ENCODE measurements at places on chromosomes 6 and 20.

DNA sequence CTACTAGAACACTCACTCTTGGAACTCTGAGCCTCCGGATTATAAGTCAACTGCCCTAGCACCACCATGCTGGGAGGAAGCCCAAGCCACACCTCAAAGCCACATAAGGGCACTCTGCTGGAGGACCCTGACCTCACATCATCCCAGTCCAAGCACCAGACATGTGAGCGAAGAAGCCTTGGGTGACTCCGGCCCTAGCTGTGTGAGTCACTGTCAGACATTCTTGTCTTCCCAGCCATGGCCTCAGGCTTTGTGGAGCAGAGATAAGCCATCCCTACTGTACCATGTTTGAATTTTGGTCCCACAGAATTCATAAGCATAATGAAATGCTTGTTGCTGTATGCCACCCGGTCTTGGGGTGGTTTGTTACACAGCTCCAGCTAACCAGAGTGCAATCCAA, 247.7 kb downstream of the SOD2 start:
- DNase-seq: no peak

DNA sequence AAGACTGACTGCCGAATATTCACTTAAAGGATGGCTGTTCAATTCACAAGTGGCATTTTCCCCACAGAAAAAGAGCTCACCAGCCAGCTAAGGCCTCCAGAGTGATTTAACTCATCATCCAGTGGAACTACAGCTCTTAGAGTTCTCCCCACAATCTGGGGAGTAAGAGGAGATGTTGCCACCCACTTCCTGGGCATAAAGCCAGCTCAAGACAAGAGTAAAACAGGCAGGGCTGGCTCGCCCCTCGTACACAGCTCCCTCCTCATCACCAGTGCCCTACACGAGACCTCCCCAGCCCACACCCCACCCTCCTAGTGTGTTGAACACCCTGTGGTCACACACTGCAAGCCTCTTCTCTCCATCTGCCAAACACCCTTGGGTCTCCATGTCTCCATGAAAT, 47.2 kb upstream of the IPCEF1 start:
- DNase-seq: no peak

DNA sequence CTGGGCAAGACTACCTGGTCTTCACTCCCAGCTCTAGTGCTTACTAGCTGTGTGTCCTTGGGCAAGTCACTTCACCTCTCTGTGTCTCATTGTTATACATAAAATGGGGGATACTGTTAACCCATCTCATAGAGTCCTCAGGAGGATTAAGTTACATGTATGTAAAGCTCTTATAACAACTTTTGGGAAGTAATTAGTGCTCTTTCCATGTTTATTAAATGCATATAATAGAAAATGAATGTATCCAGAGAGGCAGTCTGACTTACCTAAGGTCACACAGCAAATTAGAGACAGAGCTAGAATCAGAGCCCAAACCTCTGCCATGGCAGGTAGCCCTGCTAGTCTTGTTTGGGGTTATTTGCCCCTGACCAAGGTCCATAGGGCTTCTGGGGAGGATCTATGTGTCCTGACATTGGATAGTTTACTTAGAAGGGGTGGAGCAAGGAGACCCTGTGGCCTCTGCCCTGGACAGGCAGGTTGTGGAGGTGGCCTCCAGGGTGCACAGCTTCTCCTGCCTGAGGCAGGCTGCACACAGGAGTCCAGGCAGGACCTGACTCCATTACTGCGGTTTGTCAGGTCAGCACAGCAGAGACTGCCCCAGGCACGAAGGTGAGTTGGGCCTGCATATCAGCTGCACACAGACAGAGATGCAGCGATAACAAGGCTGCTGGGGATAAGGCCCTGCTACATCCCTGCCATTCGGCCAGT, 8.4 kb upstream of the MAPK13 start:
- no peak for DNase-seq

DNA sequence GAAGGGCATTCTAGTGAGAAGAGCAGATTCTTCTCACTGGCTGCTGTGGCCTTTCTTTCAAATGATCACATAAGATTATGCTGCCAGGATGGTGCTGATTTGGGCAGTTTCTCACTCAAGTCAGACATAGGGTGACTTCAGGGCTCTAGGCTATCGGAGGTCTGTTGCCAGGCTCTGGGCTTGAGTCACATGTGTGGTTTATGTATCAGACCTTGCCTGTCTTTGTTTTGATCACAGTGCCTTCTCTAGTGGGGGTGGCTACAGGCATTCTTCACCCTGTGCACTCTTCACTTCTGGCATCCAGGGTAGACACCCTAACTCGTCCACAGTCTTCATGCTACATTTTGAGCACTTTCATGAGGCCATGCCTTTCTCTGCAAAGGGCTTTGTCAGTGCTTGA, 823.7 kb upstream of the MAN1A1 start:
- DNase-seq: no peak

GRCh38 chr6:156720691-156721685, 56.2 kb upstream of the ARID1B start:
- no peak for DNase-seq

- DNase-seq: no peak
These were observed 281.8 kb upstream of the PLCB4 start for GRCh38 chr20:8787090-8787489.

GRCh38 chr20:17403461-17403860, 127.7 kb downstream of the BFSP1 start:
- no peak for DNase-seq

DNA sequence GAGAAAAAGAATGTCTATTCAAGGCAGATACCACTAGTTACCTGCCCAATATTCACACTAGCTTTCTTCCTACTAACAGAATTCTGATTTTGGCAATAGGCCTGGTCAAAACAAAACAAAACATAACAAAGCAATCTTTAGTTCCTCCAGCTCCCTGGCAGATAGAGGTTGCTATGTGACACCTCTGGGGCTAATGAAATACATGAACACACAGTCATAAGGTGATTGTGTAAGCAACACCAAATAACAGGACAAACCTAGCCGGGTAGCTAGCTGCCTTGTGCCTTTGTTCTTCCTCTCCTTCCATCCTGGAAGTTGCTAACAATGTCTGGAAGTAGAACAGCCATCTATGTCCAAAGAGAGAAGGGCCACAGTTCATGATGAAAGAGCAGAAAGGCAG, 6.0 kb upstream of the HMGN3 start:
- DNase-seq: no peak

DNA sequence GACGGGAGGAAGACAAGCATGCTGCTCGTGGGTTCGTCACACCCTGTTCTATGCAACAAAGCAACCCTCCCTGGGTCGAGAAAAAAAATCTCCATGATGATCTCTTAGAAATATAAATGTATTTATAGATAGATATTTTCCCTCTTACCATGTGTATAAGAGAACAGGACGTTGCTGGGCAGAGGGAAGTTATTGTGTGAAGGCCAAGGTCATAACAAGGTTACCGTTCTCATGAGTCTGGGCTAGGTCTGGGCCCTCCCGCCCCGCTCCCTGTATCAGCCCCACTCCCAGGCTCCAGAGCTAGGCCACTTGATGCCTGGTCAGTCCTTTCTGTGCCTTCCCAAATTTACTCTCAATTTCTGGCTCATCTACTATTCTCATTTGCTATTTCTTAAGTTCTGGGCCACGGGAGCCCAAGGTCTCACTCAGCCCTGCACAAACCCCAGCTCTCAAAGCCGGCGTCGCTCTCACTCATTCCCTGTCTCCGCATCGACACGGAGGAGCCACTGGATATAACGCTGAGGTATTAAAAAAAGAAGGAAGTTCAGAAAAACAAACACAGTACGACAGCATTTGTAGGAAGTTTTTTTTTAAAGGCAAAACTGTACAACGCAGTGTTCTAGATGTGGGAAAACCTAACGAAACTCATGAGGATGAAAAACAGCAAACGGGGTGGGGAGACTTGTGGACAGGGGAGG, 96.8 kb downstream of the PSMG4 start:
- no peak for DNase-seq

DNA sequence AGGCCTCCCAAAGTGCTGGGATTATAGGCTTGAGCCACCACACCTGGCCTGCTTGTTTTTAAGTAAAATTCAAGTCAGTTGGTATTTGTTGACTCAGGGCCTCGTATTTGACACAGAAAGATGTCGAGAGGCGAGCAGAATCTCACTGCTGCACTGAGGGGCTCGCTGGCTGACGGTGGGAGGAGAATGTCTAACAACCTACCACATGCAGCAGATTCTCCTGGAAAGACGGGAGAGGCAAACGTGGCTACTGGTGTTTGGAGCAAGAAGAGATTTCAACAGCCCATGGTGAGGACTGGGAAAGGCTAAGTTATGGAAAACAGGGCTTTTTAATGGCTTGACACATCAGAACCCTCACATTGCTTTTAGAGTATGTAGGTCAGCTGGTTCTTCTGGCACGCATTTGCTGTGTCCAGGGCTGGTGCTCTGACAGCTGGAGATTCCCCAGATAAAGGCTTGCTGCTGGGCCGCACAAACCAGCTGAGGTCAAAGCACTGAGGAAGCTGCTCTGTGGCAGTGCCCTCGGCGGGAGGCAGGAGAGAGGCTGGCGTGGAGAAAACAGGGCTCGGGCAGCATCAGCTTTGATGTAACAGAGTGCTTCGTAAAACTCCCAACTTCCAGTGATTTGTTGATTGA, 84.2 kb upstream of the FRMD1 start:
- DNase-seq: no peak

DNA sequence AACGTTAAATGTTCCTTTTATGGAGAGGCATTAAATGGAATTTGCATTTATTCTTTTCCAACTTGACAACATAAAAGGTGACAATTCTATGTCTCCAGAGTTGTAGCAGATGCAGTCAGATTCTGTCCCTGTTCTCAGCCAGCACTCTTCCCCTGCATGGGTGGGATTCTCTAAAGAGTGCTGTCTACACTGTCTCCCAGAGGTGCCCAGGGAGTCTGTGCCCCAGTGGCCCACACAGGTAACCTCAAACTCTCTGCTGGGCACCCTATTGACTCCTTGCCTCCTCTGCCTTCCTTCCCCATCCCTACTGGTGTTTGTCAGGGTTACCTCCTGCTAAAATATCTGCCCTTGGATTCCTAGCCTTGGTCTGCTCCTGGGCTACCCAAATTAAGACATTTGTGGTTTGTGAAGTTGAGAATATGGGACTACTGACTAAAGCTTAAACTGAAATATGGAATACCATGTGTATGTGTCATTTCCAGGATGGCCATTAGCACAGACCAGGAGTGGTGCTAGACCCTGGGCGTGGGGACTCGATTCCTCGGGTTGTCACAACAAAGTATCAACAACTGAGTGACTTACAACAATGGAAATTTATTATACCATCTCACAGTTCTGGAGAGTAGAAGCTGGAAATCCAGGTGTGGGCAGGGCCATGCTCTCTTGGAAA, 284.7 kb downstream of the CDH26 start:
- no peak for DNase-seq
